ENCODE measurements at places on chromosomes 11 and 22. TPM values are rescaled to one million over a fixed set of nuclear protein-coding genes. Genes with fewer than 3 reads are reported as not detected.

GRCh38 chr22:24120044-24120443, 61.2 kb upstream of the SUSD2 start:
- peak overlapping the region; percentile 67 for H3K27ac ChIP-seq
- peak; percentile 60 for DNase-seq
- peaks cover 78% of the 10 kb centered on the region for H3K36me3 ChIP-seq
- H3K4me1 ChIP-seq, result peaks cover 32% of the 10 kb centered on the region
- no peaks in the 10 kb centered on the region for H3K27me3 ChIP-seq

- H3K36me3 ChIP-seq, result no peaks in the 10 kb centered on the region
- H3K4me3 ChIP-seq, result no peak overlapping the region
- no peaks in the 10 kb centered on the region for H3K4me1 ChIP-seq
- H3K27me3 ChIP-seq, result peaks cover 44% of the 10 kb centered on the region
- no peak overlapping the region for H3K27ac ChIP-seq
Observed at GRCh38 chr11:118953265-118953664, 2.8 kb upstream of the UPK2 start.

- peaks cover 53% of the 10 kb centered on the region for H3K27me3 ChIP-seq
- H3K4me3 ChIP-seq, result peak overlapping the region; percentile 76
- H3K36me3 ChIP-seq, result no peaks in the 10 kb centered on the region
Observed at GRCh38 chr11:1388763-1389102, 1.0 kb upstream of the BRSK2 start.

DNA sequence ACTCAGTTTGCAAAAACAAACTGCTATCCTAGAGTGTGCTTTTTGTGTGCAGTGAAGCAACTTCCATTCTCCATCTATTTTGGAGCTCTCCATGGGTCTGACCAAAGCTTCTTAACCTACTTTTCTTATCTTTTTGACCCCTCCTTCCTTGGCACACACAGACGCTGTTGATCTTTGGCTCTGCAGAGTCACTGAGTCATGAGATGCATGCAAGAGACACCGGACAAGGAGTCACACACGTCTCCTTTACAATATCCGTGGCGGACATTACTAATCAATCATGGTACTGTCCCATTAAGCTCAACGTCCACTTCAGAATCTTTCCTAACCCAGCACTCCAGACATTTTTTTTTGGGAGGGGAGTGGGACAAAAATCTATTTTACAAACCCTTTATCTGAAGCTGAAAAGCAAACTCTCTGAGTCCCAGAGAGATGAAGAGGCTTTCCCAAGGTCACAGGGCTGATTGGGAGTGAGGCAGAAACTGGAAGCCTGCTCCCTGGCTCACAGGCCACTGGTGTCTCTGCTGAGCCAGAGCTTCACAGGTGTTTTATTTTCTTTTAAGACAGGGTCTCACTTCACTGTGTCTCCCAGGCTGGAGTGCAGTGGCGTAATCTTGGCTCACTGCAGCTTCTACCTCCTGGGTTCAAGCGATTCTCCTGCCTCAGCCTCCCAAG, 165.8 kb upstream of the SYT13 start:
- H3K4me1 ChIP-seq, result peaks cover 3% of the 10 kb centered on the region
- H3K27ac ChIP-seq, result no peak overlapping the region
- peaks cover 39% of the 10 kb centered on the region for H3K27me3 ChIP-seq
- DNase-seq, result no peak

GLB1L3 gene
- not detected for total RNA-seq

DNA sequence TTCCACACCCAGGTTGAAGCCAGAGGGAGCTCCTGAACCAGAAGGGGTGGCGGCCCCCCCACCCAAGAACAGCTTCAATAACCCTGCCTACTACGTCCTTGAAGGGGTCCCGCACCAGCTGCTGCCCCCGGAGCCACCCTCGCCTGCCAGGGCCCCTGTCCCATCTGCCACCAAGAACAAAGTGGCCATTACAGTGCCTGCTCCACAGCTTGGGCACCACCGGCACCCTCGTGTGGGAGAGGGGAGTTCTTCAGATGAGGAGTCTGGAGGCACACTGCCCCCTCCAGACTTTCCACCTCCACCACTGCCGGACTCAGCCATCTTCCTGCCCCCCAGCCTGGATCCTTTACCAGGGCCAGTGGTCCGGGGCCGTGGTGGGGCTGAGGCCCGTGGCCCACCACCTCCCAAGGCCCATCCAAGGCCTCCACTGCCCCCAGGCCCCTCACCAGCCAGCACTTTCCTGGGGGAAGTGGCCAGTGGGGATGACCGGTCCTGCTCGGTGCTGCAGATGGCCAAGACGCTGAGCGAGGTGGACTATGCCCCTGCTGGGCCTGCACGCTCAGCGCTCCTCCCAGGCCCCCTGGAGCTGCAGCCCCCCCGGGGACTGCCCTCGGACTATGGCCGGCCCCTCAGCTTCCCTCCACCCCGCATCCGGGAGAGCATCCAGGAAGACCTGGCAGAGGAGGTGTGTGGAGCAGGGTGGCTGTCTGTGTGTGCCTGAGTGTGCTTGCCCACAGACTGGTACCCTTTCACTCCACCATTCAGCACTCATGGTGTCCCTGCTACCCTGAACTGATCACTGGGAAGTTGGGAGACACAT, 6.7 kb downstream of the PHOX2A start:
- peaks cover 56% of the 10 kb centered on the region for H3K36me3 ChIP-seq
- H3K4me1 ChIP-seq, result peaks cover 57% of the 10 kb centered on the region
- no peak overlapping the region for H3K27ac ChIP-seq
- no peak for DNase-seq

- no peaks in the 10 kb centered on the region for H3K36me3 ChIP-seq
- no peak overlapping the region for H3K4me3 ChIP-seq
Observed at GRCh38 chr11:61512435-61512834, 3.9 kb downstream of the LRRC10B start.

DNA sequence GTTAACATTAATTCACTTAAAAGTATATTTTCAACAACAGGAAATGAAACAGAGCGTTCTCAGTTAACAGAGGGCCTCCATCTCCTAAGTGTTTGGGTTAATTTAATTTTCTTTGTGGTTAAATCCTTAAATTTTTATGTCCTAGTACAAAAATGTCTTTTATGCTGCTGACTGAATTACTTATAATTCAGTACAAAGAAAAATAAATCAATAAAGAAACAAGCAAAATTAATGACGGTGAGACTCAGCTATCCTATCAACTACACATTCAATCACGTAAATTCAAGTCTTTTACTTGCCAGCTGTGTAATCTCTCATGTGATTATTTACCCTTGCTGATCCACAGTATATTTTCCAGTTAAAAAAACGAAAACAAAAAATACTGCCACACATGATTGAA, 81.4 kb downstream of the BBOX1 start:
- H3K4me1 ChIP-seq, result no peaks in the 10 kb centered on the region
- no peak overlapping the region for H3K4me3 ChIP-seq
- DNase-seq, result no peak

OR9Q2 gene
- not detected for total RNA-seq

GRCh38 chr11:19910931-19911330, 198.3 kb downstream of the NAV2 start:
- no peak for DNase-seq
- H3K4me3 ChIP-seq, result no peak overlapping the region
- H3K27me3 ChIP-seq, result no peaks in the 10 kb centered on the region
- H3K27ac ChIP-seq, result no peak overlapping the region

GRCh38 chr22:28813772-28814518, 13.6 kb upstream of the XBP1 start:
- no peak overlapping the region for H3K4me3 ChIP-seq
- peaks cover 39% of the 10 kb centered on the region for H3K4me1 ChIP-seq
- peaks cover under 1% of the 10 kb centered on the region for H3K36me3 ChIP-seq

GRCh38 chr11:64762674-64763525, 3.1 kb upstream of the PYGM start:
- peak overlapping the region; percentile 89 for H3K27ac ChIP-seq
- H3K27me3 ChIP-seq, result no peaks in the 10 kb centered on the region
- H3K36me3 ChIP-seq, result peaks cover 51% of the 10 kb centered on the region
- H3K4me3 ChIP-seq, result no peak overlapping the region
- peaks cover 88% of the 10 kb centered on the region for H3K4me1 ChIP-seq

DNA sequence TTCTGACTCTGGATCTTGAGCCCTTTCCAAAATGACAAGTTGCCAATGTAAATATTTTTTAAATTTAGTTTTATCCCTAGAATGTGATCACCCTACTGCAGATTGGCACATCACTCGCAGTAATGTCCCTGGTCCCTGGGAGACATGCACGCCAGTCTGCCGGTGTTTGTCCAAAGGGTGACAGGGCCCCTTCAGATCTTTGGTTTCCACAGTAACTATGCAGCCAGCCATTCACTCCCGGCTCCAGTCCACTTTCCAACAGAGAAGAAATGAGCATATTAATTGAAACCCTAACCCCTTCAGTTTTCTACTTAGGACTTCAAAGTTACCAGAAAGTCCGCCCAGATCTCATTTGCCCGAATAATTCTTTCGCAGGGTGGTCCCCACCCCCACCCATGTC, 25.8 kb upstream of the RASSF10 start:
- no peaks in the 10 kb centered on the region for H3K36me3 ChIP-seq
- no peaks in the 10 kb centered on the region for H3K4me1 ChIP-seq
- DNase-seq, result no peak
- H3K27ac ChIP-seq, result no peak overlapping the region

DNA sequence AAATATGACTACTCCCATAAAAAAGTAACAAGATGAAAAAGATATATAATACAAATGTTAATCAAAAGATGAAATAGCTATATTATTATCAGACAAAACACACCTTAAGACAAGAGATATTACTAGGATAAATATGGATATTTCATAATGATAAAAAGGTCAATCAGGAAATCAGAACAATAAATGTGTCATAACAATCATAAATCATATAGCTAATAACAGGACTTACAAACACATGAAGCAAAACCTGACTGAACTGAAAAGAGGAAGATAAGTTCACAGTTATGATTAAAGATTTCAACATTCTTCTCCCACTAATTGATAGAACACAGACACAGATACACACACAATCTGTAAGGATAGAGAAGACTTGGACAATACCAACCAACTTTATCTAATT, 47.2 kb downstream of the EIF3M start:
- H3K36me3 ChIP-seq, result no peaks in the 10 kb centered on the region
- no peaks in the 10 kb centered on the region for H3K4me1 ChIP-seq
- no peak for DNase-seq
- H3K27me3 ChIP-seq, result no peaks in the 10 kb centered on the region
- H3K4me3 ChIP-seq, result no peak overlapping the region

GRCh38 chr11:121143921-121144320, 42.9 kb downstream of the TECTA start:
- no peaks in the 10 kb centered on the region for H3K4me1 ChIP-seq
- H3K27me3 ChIP-seq, result no peaks in the 10 kb centered on the region
- peaks cover 5% of the 10 kb centered on the region for H3K36me3 ChIP-seq
- no peak overlapping the region for H3K27ac ChIP-seq
- no peak for DNase-seq
- no peak overlapping the region for H3K4me3 ChIP-seq

MGAT3 gene
- total RNA-seq, result 3.2 TPM

- no peak overlapping the region for H3K27ac ChIP-seq
- H3K4me3 ChIP-seq, result no peak overlapping the region
Observed at GRCh38 chr11:117424781-117425180, 97.1 kb downstream of the CEP164 start.

DNA sequence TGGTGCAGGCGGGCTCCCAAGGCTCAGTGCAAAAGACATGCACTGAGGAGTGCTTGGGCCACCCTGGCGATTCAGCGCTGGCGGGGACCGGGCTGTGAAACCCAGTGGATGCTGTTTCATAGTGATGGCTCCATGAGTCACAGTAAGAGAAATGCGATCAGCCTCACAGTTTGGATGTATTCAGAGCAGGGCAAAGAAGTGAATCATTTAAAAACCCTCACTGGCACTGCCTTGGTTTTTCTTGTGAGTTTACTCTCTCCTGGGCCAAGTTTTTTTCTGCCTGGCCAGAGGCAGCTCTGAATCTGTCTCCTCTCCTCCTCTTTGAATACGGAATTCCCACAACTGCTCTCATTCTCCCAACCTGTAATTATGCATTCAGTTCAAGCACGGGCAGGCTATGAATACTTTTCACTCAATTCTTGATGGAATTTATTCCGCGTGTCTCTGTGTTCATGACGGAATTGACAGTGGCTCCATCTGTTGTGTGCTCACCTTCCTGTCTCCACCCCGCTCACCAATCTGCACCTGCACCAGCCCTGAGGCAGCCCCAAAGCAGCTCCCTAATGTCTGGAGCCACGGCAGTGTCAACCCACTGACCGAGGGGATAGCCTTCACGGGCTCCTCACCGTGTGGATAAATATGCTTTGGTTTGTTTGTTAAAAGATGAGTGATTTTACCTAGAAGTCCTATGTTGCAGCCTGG, 14.9 kb downstream of the ADAMTS8 start:
- H3K4me3 ChIP-seq, result no peak overlapping the region
- no peaks in the 10 kb centered on the region for H3K36me3 ChIP-seq
- H3K27me3 ChIP-seq, result peaks cover 13% of the 10 kb centered on the region

GRCh38 chr11:86212019-86212611, 32.4 kb upstream of the EED start:
- H3K4me1 ChIP-seq, result no peaks in the 10 kb centered on the region
- no peak overlapping the region for H3K27ac ChIP-seq
- H3K4me3 ChIP-seq, result no peak overlapping the region
- H3K27me3 ChIP-seq, result no peaks in the 10 kb centered on the region
- H3K36me3 ChIP-seq, result no peaks in the 10 kb centered on the region
- DNase-seq, result no peak

CHRM1 gene
- not detected for total RNA-seq

DNA sequence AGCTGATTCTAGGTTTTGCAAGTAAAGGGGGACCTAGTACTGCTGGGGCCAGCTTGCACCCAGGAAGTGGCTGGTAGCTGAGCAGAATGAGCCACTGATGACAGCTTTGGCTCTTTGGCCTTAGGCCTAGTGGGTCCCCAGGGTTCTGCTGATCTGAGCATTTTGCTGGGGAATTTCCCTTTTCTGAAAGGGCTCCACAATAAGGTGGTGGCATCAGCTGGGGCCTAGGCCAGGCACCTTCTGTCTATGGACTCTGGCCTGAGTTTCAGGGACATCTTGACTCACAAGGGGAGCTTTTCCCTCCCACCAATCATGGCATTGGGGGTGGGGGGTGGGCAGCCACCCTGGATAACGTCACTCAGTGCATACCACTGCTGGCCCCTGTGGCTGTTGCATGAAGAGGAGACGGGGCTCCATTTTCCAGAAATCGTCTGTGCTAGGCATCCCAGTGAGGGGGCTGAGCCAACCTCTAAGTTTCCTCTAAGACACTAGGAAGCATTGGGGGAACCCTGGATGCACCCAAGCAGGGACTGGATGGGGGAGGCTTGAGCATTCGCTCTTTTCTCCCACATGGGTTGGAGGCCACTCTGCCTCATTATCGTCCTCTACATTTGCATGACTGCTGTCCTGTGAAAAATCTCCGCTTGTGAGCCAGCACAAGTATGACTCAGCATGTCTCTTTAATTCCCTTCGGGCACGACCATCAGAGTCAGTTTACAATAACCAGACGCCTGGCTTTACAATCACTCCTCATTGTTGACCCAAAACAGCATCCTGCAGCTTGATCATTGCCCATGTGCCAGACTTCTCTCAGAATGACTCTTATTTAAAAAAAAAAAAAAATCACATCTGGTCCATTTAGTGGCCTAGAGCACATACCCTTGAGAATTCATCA, 145.0 kb upstream of the THY1 start:
- H3K27ac ChIP-seq, result peak overlapping the region; percentile 54
- no peaks in the 10 kb centered on the region for H3K36me3 ChIP-seq
- H3K27me3 ChIP-seq, result no peaks in the 10 kb centered on the region
- no peak for DNase-seq
